ENCODE measurements at places on chromosomes 16 and 17. TPM values are rescaled to one million over a fixed set of nuclear protein-coding genes. Genes with fewer than 3 reads are reported as not detected.

TRPV3 gene
- total RNA-seq = 0.46 TPM

PPM1E gene
- total RNA-seq = 1.1 TPM

CD300E gene
- 17.3 TPM for total RNA-seq

HAGHL gene
- total RNA-seq = 26.7 TPM

ST6GALNAC2 gene
- total RNA-seq = 20.8 TPM

C17orf78 gene
- total RNA-seq = not detected

OMG gene
- 26.2 TPM for total RNA-seq

TERB1 gene
- total RNA-seq = not detected

SCIMP gene
- total RNA-seq = 2.3 TPM

TVP23C gene
- 80.8 TPM for total RNA-seq

FOXN1 gene
- 0.25 TPM for total RNA-seq

- no peak for DNase-seq
- no peak overlapping the region for H3K4me3 ChIP-seq
- H3K36me3 ChIP-seq = no peaks in the 10 kb centered on the region
- H3K4me1 ChIP-seq = no peaks in the 10 kb centered on the region
- no peaks in the 10 kb centered on the region for H3K27me3 ChIP-seq
- H3K27ac ChIP-seq = no peak overlapping the region
These were observed 317.2 kb downstream of the C16orf95 start for GRCh38 chr16:87000001-87000400.

DNA sequence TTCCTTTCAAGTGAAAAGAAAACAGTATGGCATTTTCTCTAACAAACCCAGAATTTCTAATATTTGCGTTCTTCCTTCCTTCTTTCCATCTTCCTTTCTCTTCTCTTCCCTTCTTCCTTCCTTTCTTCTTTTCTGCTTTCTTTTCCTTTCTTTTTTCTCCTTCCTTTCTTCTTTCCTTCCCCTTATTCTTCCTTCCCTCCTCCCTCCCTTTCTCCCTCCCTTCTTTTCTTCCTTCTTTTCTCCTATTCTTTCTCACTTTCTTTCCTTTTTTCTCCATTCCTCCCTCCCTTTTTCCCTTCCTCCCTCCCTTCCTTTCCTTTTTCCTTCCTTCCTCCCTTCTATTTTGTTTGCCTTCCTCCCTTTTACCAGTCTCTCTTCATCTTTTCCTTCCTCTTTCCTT lies 194.8 kb downstream of the SHCBP1 start:
- no peaks in the 10 kb centered on the region for H3K36me3 ChIP-seq
- H3K27me3 ChIP-seq = no peaks in the 10 kb centered on the region
- no peaks in the 10 kb centered on the region for H3K4me1 ChIP-seq
- H3K4me3 ChIP-seq = no peak overlapping the region
- no peak for DNase-seq

DNA sequence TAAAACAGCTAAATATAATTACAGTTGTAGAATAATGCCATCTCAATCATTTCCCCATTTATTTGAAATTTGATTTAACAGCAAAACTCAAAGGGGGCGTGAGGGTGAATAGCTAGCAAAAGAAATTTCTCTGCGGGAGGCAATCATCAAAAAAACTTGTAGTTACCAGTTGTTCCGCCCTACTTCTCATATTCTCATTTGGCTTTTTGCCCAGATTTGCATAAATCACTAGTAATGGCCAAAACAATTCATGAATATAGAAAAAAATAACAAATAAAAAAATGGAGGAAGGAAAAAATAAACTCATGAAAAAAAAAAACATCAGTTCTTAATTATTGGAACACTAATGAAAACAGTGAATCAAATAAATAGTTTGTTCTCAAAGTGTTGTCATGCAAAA lies 722.6 kb upstream of the KIF2B start:
- no peak overlapping the region for H3K4me3 ChIP-seq
- no peaks in the 10 kb centered on the region for H3K36me3 ChIP-seq
- H3K27me3 ChIP-seq = no peaks in the 10 kb centered on the region
- no peak for DNase-seq
- no peak overlapping the region for H3K27ac ChIP-seq
- H3K4me1 ChIP-seq = no peaks in the 10 kb centered on the region

DNA sequence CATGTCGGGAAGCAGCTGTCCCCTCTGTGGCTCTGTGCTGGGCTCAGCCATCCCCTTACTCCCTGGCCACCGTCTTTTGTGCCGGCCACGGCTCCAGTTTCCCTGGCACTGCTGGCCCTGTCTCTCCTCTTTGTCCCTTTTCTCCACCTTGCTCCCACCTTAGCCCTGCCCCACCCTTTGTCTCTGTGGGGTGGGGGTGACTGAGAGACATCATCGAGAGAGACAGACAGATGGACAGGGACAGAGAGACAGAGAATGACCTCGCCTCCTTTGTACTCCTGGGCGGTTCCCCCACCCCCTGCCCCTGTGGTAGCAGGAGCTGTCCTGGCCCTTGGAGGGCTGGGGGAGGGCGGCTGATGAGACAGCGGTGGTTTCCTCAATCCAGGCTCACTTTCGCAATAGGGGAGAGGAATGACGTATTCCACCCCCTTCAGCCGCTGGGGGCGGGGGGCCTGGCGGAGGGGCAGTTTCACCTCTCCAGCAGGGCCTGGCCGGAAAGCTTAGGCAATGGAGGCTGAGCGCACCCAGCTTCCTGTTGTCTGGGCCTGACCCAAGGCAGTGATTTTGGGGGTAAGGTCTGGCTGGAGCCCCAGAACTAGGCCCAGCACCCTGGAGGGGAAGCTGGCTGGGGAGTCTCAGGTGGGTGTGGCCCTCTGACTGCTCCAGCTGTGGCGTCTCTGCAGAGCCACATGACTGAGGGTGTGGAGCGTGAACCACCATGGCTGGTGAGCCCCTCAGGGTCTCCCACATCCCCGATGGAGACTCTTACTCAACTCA lies 7.3 kb downstream of the FMNL1 start:
- H3K27ac ChIP-seq = peak overlapping the region; percentile 87
- H3K4me1 ChIP-seq = peaks cover 28% of the 10 kb centered on the region
- peak; percentile 90 for DNase-seq
- no peaks in the 10 kb centered on the region for H3K36me3 ChIP-seq

GRCh38 chr16:11949527-11949926 lies 7.7 kb upstream of the NPIPB2 start:
- peak; percentile 61 for DNase-seq
- H3K27me3 ChIP-seq = no peaks in the 10 kb centered on the region
- no peak overlapping the region for H3K4me3 ChIP-seq
- no peaks in the 10 kb centered on the region for H3K4me1 ChIP-seq
- H3K27ac ChIP-seq = no peak overlapping the region
- H3K36me3 ChIP-seq = no peaks in the 10 kb centered on the region

DNA sequence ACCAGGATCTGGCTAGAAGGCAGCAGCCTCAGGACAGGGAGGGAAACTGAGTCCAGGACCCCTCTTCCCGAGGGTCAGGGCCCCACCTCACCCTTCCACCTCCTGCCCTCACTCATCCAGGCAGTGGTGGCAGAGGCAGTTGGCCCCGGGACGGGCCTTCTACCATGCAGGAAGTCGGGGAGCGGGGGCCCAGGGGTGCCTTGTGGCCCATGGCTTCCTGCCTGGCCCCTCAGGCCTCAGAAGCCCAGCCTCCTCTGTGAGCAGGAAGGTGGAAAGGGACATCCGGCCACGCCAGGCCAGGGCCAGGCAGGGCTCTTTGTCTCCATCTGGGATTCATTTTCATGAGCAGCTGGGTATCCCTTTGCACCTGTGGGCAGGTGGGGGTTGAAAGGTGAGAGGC lies 58.5 kb downstream of the BAHCC1 start:
- no peak for DNase-seq
- no peaks in the 10 kb centered on the region for H3K27me3 ChIP-seq
- no peaks in the 10 kb centered on the region for H3K36me3 ChIP-seq
- H3K4me3 ChIP-seq = no peak overlapping the region

- H3K27me3 ChIP-seq = no peaks in the 10 kb centered on the region
- H3K4me1 ChIP-seq = no peaks in the 10 kb centered on the region
- H3K27ac ChIP-seq = no peak overlapping the region
These were observed 11.8 kb downstream of the CNGB1 start for GRCh38 chr16:57959121-57959520.

- H3K4me1 ChIP-seq = no peaks in the 10 kb centered on the region
- H3K27ac ChIP-seq = no peak overlapping the region
- no peak for DNase-seq
These were observed 19.2 kb upstream of the CACNG4 start for GRCh38 chr17:66945147-66945835.

- no peaks in the 10 kb centered on the region for H3K36me3 ChIP-seq
- peaks cover 44% of the 10 kb centered on the region for H3K4me1 ChIP-seq
- no peak overlapping the region for H3K4me3 ChIP-seq
- H3K27me3 ChIP-seq = no peaks in the 10 kb centered on the region
These were observed 772 bp downstream of the CHD3 start for GRCh38 chr17:7889166-7889955.

- no peak overlapping the region for H3K4me3 ChIP-seq
- H3K27me3 ChIP-seq = no peaks in the 10 kb centered on the region
- peaks cover 12% of the 10 kb centered on the region for H3K36me3 ChIP-seq
These were observed 16.2 kb downstream of the GSE1 start for GRCh38 chr16:85629326-85629725.

DNA sequence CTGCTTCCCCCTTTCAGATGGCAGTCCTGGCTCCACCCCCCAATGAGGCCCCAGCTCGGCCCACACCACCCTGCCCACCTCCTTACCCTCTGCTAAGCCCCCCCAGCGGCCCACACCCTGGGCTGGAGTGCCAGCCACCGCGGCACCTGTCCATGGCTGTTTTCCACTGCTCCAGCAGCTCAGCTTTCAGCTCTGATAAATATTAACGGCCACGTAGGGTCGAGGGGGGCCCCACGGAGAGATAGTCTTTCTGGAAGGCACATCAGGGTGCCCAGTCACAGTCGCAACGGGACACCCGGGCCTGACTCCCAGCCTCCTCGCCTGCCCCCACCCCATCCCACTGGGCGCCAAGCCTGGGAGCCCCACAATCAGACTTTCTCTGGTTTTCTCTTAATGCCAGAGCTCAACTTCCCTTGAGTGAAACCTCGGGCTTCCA lies 46.5 kb upstream of the CIBAR2 start:
- no peaks in the 10 kb centered on the region for H3K27me3 ChIP-seq
- no peak overlapping the region for H3K27ac ChIP-seq
- H3K4me1 ChIP-seq = peaks cover 50% of the 10 kb centered on the region

DNA sequence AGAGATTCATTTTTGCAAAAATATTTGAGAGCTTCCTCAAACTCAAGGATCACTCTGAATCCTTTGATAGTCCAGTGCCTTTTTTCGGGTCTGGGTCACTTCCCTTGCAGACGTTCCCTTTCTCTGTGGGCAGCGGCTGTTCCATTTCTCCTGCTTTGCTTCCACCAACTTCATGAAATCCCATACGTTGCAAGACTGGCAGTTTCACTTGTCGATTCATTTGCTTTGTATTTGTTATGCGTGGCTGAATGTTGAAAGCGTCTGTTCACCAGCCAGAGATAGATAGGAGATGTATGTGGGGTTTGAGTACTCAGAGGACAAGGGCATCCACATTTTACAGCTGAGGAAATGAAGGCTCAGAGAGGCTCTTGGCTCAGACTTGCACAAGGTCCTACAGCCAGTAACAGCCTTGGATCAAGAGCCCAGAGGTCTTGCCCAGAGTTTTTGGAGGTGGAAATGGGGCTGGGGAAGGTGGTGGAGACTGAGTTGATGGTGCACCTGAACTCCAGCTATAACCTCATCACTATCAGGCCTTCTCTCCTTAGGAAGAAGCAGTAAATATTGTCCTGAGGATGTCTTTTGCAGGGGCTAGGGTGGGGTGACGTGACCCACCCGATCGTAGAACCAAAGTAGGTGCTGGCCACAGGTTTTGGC lies 1.3 kb upstream of the CCDC102A start:
- no peaks in the 10 kb centered on the region for H3K27me3 ChIP-seq
- no peaks in the 10 kb centered on the region for H3K36me3 ChIP-seq
- no peak overlapping the region for H3K27ac ChIP-seq
- H3K4me3 ChIP-seq = no peak overlapping the region

Measured in lung (tissue), 17 donors.